ENCODE measurements at places on chromosomes 6 and 20.

GRCh38 chr6:79608334-79609224, 22.6 kb upstream of the SH3BGRL2 start:
- DNase-seq = peak; percentile 35

GRCh38 chr6:88168362-88168761, 2.2 kb upstream of the CNR1 start:
- no peak for DNase-seq

- DNase-seq = no peak
Observed at GRCh38 chr6:106748547-106749207, 119.3 kb downstream of the QRSL1 start.

DNA sequence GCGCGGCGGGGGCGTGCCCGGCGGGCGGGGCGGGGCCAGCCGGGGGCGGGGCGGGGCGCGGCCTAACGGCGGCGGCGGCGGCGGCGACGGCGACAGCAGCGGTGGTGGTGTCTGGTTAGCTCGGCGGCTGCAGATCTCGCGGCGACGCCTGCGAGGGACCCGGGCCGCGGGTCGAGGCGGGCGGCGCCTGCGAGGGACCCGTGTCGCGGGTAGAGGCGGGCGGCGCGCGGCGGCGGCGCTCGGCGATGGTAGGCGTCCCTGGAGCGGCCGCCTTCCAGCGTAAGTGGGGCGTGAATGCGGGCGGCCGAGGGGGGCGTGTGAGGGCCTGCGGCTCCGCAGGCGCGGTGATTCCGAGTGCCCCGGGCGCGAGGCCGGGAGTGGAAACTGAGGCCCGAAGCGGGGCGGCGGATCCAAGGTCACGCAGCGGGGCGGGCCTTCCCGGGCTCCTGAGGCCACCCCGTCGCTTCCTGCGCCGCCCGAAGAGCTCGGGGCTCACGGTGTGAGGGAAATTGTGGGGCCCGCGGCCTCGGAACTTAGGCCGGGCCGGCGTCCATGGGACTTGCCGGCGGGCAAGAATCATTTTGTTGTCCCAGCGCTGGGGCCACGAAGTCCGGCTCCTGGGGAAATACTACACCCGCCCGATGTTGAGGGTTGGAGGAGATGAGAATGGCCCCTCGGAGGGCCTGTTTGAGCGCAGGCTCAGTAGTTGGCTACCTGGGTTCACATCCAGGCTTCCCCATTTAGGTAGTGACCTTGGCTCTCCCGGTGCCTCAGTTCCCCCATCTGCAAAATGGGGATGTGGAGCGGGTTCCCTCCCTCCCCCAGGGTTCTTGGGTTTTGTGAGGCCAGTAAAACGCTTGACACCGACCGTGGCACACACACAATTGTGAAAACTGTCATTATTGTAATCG, at the start of gene CBFA2T2:
CBFA2T2 (plus strand) TSS at position 74 of the 911 bp plus-strand sequence; CDS start at position 246, 172 bp downstream.
- peak; percentile 76 for DNase-seq

GRCh38 chr20:63782051-63782471, 42.5 kb downstream of the SLC2A4RG start:
- no peak for DNase-seq

- DNase-seq = peak; percentile 64
Observed at GRCh38 chr6:99905209-99906106, 88.6 kb downstream of the MCHR2 start.

Measured in iris pigment epithelial cell (primary cell).